ENCODE measurements at places on chromosomes 3 and 15. TPM values are rescaled to one million over a fixed set of nuclear protein-coding genes. Genes with fewer than 3 reads are reported as not detected.
A peak's percentile ranks its signal among the peaks of the same experiment; 100 is the strongest.

The CHDH gene
- total RNA-seq: 34.0 TPM

The KIF23 gene
- 0.25 TPM for total RNA-seq

DNA sequence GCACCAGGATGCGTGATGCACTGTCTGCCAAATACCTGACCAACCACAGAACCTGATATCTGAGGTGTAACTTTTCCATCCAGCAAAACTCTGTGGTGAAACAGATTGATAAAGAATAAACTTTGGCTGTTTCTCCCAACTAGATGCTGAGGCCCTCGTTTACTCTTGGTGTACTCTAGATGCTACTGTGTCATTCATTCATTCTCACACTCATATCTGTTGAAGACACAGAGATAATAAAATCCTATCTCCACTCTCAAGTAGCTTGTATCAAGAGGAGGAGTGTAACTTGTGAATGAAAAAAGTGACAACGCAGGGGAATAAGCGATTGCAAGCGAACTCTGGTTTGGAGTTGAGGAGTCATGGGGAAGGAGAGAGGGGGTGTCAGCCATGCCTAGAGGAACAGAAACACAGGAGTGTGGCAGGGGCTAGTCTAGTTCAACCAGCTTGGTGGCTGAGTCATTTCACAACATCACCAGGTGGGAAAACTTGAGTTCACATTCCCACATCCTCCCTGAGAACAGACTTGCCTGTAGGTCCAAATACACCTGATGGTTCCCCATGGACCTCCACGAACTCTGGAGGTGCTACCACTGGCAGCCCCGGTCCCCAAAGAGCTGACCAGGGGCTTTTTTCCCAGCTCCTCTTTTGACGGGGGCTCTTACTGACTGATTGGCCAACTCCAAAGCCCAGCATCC, 73.3 kb upstream of the SNRK start:
- peak overlapping the region; percentile 89 for H3K27ac ChIP-seq
- DNase-seq: peak; percentile 30
- no peak overlapping the region for H3K4me3 ChIP-seq
- H3K27me3 ChIP-seq: no peaks in the 10 kb centered on the region

DNA sequence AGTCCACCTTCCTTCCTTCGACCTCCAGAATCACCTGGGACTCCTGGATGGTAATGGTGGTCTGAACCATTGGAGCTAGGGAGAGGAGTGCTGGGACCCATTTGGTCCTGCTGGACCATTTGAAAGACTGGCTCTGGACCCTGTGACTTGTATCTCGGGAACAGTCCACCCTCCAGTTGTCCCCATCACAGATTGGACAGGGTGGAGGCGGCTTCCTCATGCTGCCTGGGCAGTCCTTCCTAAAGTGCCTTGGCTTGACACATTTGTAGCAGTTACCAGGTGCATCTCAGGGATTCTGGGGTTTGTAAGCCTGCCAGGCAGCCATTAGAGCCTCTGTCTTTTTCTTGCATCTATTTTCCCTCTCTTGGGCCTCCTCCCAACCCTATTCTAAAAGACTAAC, 758.1 kb downstream of the NAALADL2 start:
- H3K4me1 ChIP-seq: no peaks in the 10 kb centered on the region
- H3K27me3 ChIP-seq: no peaks in the 10 kb centered on the region
- no peak for DNase-seq
- H3K27ac ChIP-seq: no peak overlapping the region

DNA sequence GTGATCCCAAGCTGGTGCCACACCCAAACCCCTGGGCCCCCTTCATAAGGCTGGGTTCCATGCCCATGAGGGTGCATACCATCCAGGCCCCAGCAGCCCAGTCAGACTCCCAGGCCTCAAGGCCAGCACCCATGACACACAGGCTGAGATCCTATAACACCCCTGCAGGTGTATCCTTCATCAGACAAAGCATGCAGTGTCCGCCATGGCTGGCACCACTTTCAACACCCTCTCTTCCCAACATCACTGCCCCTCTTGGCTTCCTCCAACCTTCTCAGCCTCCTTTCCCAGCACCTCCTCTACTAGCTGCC, 3.5 kb downstream of the CCDC51 start:
- no peaks in the 10 kb centered on the region for H3K36me3 ChIP-seq
- no peaks in the 10 kb centered on the region for H3K27me3 ChIP-seq
- H3K27ac ChIP-seq: no peak overlapping the region
- peaks cover 18% of the 10 kb centered on the region for H3K4me1 ChIP-seq
- H3K4me3 ChIP-seq: no peak overlapping the region
- DNase-seq: no peak

- no peak overlapping the region for H3K4me3 ChIP-seq
- H3K27ac ChIP-seq: peak overlapping the region; percentile 70
- H3K27me3 ChIP-seq: no peaks in the 10 kb centered on the region
- no peak for DNase-seq
- H3K4me1 ChIP-seq: peaks cover 47% of the 10 kb centered on the region
These were observed 28.8 kb downstream of the LIMD1 start for GRCh38 chr3:45623393-45623792.

DNA sequence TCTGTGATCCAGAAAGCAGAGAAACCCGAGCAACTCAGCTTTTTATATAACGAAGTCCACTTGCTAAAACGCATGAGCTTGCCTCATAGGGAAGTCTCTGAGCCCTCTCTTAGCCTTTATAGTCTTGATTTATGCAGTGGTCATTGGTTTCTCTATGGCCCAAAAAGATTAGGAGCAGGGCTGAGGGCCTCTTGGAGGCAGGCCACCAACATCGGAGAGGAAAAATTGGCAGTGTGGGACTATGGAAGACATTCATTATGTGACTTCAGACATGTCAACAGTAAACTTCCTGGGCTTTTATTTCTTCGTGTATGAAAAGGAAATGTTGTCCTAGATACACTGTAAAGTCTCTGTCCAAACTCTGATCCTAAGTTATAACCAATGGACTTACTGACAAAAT, 13.5 kb downstream of the RAB8B start:
- no peak for DNase-seq
- H3K27me3 ChIP-seq: no peaks in the 10 kb centered on the region
- peaks cover 24% of the 10 kb centered on the region for H3K4me1 ChIP-seq

DNA sequence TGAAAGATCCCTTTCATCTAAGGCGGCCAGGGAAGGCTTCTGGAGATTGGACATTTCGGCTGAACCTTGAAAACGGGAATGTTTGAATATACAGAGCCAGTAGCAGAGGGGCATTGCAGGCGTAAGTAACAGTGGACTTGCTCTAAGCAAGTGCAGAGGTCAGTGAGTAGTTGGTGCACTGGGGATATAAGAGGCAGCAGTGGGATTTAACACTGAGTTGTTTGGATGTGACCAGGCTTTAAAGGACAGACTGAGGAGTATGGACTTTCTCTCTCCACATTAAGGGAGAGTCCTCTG, 1.3 kb downstream of the ARNT2 start:
- no peaks in the 10 kb centered on the region for H3K36me3 ChIP-seq
- peaks cover 9% of the 10 kb centered on the region for H3K4me1 ChIP-seq
- H3K27ac ChIP-seq: no peak overlapping the region
- H3K27me3 ChIP-seq: peaks cover 4% of the 10 kb centered on the region
- no peak for DNase-seq

DNA sequence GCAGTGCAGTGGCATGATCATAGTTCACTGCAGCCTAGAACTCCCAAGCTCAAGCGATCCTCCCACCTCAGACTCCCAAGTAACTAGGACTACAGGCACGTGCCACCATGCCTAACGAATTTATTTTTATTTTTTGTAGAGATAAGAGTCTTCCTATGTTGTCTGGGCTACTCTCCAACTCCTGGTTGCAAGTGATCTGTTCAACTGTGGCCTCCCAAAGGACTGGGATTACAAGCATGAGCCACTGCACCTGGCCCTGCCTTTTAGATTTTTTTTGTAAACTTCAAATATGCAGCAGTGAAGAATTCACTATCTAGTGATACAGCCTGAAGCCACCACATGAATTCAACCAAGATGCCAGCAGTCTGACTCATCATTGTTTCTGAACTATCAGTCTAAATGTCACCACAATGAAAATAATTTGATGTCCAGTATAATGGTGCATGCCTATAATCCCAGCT, 32.7 kb downstream of the UBXN7 start:
- DNase-seq: no peak
- no peak overlapping the region for H3K27ac ChIP-seq
- H3K4me3 ChIP-seq: no peak overlapping the region
- no peaks in the 10 kb centered on the region for H3K4me1 ChIP-seq
- H3K36me3 ChIP-seq: peaks cover 7% of the 10 kb centered on the region

GRCh38 chr3:12825156-12825555, 16.2 kb downstream of the RPL32 start:
- no peaks in the 10 kb centered on the region for H3K27me3 ChIP-seq
- no peaks in the 10 kb centered on the region for H3K36me3 ChIP-seq
- H3K4me1 ChIP-seq: no peaks in the 10 kb centered on the region
- no peak overlapping the region for H3K27ac ChIP-seq
- no peak overlapping the region for H3K4me3 ChIP-seq

DNA sequence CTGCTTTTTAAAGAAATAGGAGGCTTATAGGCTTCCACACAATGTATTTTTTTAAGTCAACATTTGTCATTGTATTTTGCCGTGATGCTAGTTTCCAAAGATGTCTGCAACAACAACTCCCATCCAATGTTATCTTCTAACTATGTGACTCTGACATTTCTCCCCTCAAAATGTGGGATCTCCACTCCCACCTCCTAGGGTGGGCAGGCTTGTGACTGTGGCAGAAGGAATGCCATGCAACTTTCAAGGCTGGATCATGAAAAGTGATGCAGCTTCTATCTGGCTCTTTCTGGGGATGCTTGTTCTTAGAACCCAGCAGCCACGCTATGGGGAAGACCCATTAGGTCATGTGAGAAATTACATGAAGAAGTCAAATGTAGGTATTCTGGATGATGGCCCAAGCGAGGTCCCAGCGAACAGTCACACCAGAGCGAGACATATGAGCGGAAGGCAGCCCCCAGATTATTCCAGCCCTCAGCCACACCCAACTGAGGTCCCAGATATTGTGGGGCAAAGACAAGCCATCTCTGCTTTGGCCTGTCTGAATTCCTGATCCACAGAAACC, 124.3 kb downstream of the BDH1 start:
- no peaks in the 10 kb centered on the region for H3K36me3 ChIP-seq
- H3K27me3 ChIP-seq: peaks cover 2% of the 10 kb centered on the region
- no peak for DNase-seq

DNA sequence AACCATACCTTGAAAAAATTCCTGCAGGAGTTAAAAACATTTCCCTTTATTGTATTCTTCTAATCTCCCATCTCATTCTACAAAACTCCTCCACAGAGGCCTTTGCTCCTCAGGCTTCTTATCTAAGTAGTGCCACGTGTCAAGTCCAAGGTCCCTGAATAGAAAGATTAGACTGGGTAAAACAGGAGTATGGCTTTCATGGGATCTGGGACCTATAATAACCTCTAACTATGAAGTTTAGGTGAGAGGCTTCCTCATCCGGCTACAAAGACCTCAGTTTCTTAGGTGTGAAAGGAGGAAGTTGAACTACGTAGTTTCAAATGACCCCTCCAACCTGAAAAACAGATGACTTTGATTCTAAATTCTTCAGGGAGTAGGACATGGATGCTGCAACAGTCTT, 20.0 kb downstream of the GPR15 start:
- no peak overlapping the region for H3K27ac ChIP-seq
- H3K4me1 ChIP-seq: no peaks in the 10 kb centered on the region
- no peak for DNase-seq
- H3K4me3 ChIP-seq: no peak overlapping the region
